Chondrocyte (in vitro differentiated cells): ENCODE measurements at places on chromosomes 6 and 20. TPM values are rescaled to one million over a fixed set of nuclear protein-coding genes. Genes with fewer than 3 reads are reported as not detected.

DNA sequence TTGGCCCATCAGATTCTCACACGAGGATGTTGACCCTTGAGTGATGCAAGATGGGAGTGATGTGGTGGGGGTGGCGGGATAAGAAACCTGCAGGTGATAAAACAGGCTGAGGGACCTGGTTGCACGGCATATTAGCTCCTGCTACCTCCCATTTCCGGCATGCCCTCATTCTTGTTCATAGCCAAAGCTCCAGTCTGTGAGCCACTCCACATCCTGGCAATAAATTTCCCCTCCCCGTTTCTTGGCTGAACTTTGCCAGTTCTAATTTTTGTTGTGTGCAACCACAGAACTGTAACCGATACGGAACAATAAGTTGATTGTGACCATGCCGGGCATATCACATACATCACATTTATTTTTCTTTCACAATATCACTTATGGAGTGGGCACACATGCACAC lies 41.6 kb upstream of the NFATC2 start:
- no peak overlapping the region for H3K27ac ChIP-seq
- peaks cover 12% of the 10 kb centered on the region for H3K4me1 ChIP-seq
- no peaks in the 10 kb centered on the region for H3K27me3 ChIP-seq
- no peaks in the 10 kb centered on the region for H3K36me3 ChIP-seq
- DNase-seq: no peak
- no peak overlapping the region for H3K4me3 ChIP-seq

DNA sequence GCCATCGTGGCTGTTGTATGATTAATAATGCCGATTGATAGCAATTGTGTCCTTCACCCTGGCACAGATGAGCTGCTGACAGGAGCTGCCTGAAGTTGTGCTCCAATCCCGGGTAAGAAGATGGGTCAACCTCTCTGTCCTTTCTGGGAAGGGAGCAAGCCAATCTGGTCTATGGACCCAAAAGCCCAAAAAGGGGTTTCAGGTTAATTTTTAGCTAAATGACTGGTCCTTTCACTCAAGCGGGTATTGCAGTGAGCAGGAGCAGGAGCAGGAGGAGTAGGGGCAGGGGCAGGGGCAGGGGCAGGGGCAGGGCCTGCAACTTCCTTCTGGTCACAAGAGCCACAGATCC lies 164.8 kb downstream of the TAF4 start:
- no peak for DNase-seq
- H3K4me1 ChIP-seq: no peaks in the 10 kb centered on the region
- no peak overlapping the region for H3K4me3 ChIP-seq
- H3K27ac ChIP-seq: no peak overlapping the region
- peaks cover 7% of the 10 kb centered on the region for H3K27me3 ChIP-seq

- H3K4me1 ChIP-seq: peaks cover 27% of the 10 kb centered on the region
- no peak overlapping the region for H3K4me3 ChIP-seq
- H3K27me3 ChIP-seq: no peaks in the 10 kb centered on the region
- no peak for DNase-seq
- H3K27ac ChIP-seq: peak overlapping the region; percentile 86
Observed at GRCh38 chr6:160102956-160103824, 18.4 kb upstream of the SLC22A1 start.

GRCh38 chr20:10306440-10307358 lies 88.1 kb downstream of the SNAP25 start:
- H3K27ac ChIP-seq: peak overlapping the region; percentile 64
- DNase-seq: no peak
- peaks cover 38% of the 10 kb centered on the region for H3K4me1 ChIP-seq

GRCh38 chr6:14664112-14664601 lies 546.6 kb downstream of the CD83 start:
- H3K4me3 ChIP-seq: no peak overlapping the region
- no peak overlapping the region for H3K27ac ChIP-seq
- H3K36me3 ChIP-seq: no peaks in the 10 kb centered on the region

DNA sequence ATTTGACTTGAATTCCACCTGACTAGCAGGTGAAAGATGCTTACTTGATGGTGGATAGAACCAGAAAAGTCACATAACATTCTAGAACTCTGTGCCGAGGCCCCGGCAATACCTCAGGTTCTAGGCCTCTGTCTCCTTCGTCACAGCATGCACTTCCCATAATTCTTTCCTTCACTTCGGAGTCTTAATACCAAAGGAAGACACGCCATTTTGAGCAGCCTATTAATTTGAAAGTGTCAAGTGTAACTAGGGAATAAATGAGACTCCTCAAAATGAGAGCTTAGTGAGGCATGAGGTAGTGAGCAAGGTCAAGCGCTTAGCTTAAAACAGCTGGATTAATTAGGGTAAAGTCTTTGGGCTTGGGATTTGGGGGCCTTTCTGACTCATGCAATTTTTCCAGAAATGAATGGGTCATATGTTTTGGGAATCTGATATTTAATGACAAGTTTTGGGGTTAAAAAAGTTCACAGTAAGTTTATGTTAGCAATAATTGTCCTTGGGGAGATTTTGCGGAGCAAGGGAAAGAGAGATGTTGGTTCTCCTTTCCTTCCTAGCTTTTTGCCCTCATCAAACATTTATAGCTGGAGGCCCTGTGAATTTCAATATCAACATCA lies 29.1 kb upstream of the SGK1 start:
- peaks cover 2% of the 10 kb centered on the region for H3K36me3 ChIP-seq
- peaks cover 17% of the 10 kb centered on the region for H3K4me1 ChIP-seq
- no peak for DNase-seq
- no peak overlapping the region for H3K4me3 ChIP-seq
- no peaks in the 10 kb centered on the region for H3K27me3 ChIP-seq

DNA sequence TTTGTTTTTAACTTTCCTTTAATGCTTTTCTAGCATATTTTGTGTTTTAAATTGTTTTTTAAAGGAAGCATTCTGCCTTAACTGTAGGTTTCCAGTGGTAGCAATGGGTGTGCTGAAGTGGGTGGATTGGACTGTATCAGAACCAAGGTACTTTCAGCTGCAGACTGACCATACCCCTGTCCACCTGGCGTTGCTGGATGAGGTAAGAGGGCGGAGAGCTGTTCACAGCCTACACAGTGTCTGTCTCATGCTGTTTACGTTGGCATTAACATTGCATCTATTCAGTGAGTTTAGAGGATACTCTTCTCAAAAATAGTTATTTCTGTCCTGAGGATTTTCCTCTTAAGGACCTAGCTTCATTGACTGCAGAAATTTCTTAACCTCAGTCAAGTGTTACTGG lies 11.9 kb downstream of the NELFCD start:
- H3K36me3 ChIP-seq: peaks cover 40% of the 10 kb centered on the region
- H3K27ac ChIP-seq: no peak overlapping the region
- H3K4me3 ChIP-seq: no peak overlapping the region
- peaks cover 8% of the 10 kb centered on the region for H3K4me1 ChIP-seq

GRCh38 chr6:33428224-33428965 lies 8.5 kb downstream of the SYNGAP1 start:
- H3K4me3 ChIP-seq: peak overlapping the region; percentile 70
- H3K4me1 ChIP-seq: peaks cover 76% of the 10 kb centered on the region
- no peak for DNase-seq
- H3K36me3 ChIP-seq: peaks cover 8% of the 10 kb centered on the region
- H3K27me3 ChIP-seq: no peaks in the 10 kb centered on the region
- peak overlapping the region; percentile 59 for H3K27ac ChIP-seq

- no peaks in the 10 kb centered on the region for H3K36me3 ChIP-seq
- DNase-seq: no peak
- H3K27ac ChIP-seq: peak overlapping the region; percentile 76
- H3K4me3 ChIP-seq: no peak overlapping the region
Observed at GRCh38 chr6:157989541-157990289, 8.1 kb downstream of the SYNJ2 start.

The SMIM13 gene
- 18.0 to 22.7 TPM (median 20.9 TPM) in 3 replicates for total RNA-seq

The TRIM15 gene
- total RNA-seq: not detected in 3 replicates

The DACT2 gene
- total RNA-seq: 1.4 to 4.6 TPM (median 4.5 TPM) in 3 replicates

The FERMT1 gene
- 0.51 to 2.1 TPM (median 0.52 TPM) in 3 replicates for total RNA-seq

The PKHD1 gene
- not detected in 3 replicates for total RNA-seq

The BPIFB4 gene
- total RNA-seq: not detected in 3 replicates

The SMOC2 gene
- total RNA-seq: 56.3 to 148 TPM (median 145 TPM) in 3 replicates

The SIRPD gene
- not detected in 3 replicates for total RNA-seq
